DMS79 treated with DMSO at 0.1 percent for 48 hours (cell line): ENCODE measurements at places on chromosomes 12 and 14.

- DNase-seq = no peak
Measured at GRCh38 chr12:806200-806791, 53.9 kb downstream of the WNK1 start.

DNA sequence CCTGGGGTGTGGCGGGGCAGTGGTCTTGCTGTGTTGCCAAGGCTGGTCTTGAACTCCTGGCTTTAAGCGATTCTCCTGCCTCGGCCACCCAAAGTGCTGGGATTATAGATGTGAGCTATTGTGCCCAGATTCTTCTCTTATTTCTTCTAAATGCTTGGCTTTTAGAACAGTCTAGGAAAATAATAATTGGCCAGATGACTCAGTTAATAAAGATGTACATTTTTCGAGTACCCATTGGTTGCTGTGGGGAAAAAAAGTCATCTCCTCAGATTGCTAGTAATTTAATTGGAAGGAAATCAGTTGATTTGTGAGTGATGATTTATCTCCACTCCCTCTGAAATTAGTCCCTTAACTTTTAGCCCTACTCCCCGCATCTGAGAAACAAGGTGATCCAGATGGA is 45.5 kb downstream of the CHST11 start:
- no peak for DNase-seq

- DNase-seq = peak; percentile 94
Measured at GRCh38 chr12:98635657-98636323, 8.8 kb downstream of the IKBIP start.

GRCh38 chr12:12586879-12587675 is 24.4 kb upstream of the DUSP16 start:
- DNase-seq = no peak

GRCh38 chr12:18320036-18320617 is 58.8 kb downstream of the PIK3C2G start:
- DNase-seq = no peak

GRCh38 chr12:8784290-8784888 is 38.0 kb upstream of the A2ML1 start:
- no peak for DNase-seq

DNA sequence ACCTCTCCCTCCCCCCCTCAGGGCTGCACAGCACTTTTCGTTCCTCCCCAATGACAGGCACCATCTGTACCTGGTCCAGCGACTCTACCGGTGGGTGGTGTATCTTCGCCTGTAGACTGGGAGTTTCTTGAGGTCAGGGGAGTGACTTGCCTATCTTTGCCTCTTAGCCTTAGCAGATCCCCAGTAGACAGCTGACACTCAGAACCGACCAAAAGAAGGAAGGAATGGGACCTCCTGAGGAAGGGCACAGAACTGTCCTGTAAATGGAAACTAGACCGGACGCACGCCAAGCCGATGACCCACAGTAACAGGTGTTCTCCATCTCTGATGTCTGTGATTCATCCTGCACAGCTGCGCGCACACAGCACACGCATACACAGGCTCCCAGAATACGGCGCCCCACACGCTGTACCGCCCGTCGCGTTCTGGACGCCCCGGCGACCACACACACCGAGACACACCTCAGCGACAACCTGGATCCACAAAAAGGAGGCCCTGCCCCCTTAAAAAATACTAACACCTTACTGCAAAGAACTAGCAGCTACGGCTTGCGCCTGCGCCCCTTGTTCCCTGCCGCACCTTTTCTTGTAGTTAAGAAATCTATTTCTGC is 673 bp upstream of the TTC9 start:
- peak; percentile 85 for DNase-seq

GRCh38 chr14:99686557-99687283 is 2.6 kb downstream of the CYP46A1 start:
- DNase-seq = no peak

GRCh38 chr14:96625426-96625985 is 123.3 kb downstream of the PAPOLA start:
- no peak for DNase-seq

DNA sequence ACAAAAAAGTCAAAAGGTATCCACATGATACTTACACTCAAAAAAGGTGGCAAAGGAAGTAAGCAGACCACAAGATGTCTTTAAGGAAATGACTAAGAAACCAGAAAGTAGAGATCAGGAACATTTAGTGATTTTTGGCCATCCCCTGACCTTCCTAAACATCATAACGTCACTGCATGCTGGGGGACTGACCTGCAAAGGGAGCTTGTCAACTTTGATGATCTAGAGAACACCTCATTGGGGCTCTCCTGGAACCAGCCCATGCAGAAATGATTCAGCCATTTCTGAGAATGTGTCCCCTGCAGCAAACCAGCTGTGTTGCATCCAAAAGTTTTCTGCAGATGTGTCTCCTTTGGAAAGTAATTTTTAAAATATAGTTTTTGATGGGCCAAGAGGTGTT is 152.2 kb upstream of the RASSF8 start:
- DNase-seq = no peak

- no peak for DNase-seq
Measured at GRCh38 chr12:47862881-47863280, 41.9 kb downstream of the VDR start.

DNA sequence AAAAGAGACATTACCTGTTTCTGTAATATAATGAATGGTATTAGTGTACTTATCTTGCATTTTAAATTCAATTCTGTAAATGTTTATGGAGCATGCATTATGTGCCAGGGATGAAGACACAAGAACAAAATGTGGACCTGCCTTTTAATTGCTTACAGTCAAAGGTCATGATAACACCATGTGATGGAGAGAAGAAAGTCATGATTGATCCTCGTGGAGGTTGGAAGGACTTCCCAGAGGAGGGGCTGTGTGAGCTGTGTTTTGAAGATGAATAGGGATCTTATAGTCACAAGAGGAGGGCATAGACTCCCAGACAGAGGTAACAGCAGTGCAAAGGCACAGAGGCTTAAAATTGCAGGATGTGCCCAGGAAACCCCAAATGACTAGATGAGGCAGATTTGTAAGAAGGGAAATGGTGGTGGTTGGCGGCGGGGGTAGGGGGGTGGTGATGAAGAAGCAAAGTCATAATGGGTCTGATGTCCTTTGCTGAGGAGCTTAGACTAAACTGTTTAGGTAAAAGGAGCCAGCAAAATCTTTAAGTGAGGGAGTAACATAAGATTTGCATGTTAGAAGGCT is 151.5 kb downstream of the PRKCH start:
- DNase-seq = no peak

GRCh38 chr14:57390806-57391516 is 575 bp downstream of the NAA30 start:
- peak; percentile 29 for DNase-seq

GRCh38 chr12:47244835-47245234 is 165.1 kb upstream of the AMIGO2 start:
- no peak for DNase-seq

DNA sequence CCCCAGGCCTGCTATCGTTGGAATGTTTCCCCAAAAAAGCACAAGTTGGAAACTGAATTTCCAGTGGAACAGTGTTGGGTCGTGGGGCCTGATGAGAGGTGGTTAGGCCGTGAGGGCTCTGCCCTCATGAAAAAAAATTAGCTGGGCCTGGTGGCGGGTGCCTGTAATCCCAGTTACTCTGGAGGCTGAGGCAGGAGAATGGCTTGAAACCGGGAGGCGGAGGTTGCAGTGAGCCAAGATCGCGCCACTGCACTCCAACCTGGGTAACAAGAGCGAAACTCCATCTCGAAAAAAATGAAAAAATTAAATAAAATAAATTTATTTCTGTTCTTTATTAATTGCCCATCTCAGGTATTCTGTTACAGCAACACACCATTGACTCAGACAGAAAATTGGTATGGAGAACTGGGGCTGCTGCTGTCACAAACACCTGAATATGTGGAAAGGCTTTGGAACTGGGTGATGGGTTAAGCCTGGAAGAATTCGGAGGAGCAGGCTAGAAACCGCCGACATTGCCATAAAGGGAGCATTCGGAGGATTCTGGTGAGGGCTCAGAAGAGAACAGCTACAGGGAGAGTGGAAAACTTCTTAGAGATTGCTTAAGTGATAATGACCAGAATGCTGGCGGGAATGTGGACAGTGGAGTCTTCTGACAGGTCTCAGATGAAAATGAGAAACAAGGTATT is 17.1 kb upstream of the RCOR1 start:
- DNase-seq = no peak

GRCh38 chr14:88196116-88196890 is 126.8 kb downstream of the KCNK10 start:
- no peak for DNase-seq
